HuH-7.5 (cell line): ENCODE measurements at places on chromosomes 5 and 9.

- no peak for DNase-seq
Observed at GRCh38 chr9:115210699-115211098, 92.7 kb upstream of the TNC start.

DNA sequence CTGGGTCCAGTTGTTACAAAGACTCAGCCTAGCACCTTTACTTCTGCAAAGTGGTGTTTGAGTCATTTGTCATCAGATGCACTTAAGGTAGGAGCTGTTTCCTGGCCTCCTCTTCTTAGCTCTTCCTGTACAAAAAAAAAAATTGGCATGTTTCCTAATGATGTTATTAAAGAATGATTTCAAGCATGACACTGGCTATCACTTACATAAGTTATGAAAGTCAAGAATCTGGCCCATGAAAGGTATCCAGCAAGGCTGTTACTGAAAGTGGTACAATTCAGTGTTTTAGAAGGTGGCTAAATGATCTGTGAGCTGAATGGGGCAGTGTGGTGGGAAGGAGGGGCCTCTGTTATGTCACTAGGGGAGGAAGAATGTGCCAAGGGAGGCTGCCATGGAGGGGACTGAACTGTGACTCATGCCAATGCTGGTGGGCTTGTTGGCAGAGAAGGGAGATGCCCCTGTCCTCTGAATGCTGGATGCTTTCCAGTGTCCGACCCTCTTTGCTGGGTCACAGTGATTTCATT lies 175.1 kb upstream of the MAP1B start:
- DNase-seq = no peak

- DNase-seq = no peak
Observed at GRCh38 chr5:2011481-2012411, 129.0 kb upstream of the IRX4 start.

- DNase-seq = no peak
Observed at GRCh38 chr9:87676976-87677775, 48.7 kb upstream of the CTSL start.

DNA sequence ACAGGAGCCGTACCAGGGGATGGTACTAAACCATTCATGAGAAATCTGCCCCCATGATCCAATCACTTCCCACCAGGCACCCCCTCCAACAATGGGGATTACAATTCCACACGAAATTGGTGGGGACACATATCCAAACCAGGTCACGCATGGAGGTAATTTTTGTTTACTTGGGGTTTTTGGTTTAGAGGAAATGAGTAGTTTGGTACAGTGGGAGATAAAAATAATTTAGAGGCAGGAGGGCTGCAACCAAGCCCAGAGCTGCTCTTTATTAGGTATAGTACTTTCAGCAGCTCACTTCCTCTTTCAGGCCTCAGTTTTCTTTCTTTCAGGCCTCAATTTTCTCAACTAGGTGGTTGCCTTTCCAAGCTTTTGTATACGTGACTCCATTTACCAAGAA lies 23.2 kb downstream of the PRUNE2 start:
- DNase-seq = no peak

DNA sequence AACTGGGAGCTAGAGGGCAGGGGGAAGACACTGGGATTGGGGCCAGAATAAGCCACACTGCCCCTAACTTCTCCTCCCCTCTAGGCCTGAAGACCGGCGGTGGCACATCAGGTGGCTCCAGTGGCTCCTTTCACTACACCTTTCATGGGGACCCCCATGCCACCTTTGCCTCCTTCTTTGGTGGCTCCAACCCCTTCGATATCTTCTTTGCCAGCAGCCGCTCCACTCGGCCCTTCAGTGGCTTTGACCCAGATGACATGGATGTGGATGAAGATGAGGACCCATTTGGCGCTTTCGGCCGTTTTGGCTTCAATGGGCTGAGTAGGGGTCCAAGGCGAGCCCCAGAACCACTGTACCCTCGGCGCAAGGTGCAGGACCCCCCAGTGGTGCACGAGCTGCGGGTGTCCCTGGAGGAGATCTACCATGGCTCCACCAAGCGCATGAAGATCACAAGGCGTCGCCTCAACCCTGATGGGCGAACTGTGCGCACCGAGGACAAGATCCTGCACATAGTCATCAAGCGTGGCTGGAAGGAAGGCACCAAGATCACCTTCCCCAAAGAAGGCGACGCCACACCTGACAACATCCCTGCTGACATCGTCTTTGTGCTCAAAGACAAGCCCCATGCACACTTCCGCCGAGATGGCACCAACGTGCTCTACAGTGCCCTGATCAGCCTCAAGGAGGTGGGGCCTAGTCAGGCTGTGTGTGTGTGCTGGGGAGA lies 6.8 kb downstream of the DNAJB5 start:
- no peak for DNase-seq

DNA sequence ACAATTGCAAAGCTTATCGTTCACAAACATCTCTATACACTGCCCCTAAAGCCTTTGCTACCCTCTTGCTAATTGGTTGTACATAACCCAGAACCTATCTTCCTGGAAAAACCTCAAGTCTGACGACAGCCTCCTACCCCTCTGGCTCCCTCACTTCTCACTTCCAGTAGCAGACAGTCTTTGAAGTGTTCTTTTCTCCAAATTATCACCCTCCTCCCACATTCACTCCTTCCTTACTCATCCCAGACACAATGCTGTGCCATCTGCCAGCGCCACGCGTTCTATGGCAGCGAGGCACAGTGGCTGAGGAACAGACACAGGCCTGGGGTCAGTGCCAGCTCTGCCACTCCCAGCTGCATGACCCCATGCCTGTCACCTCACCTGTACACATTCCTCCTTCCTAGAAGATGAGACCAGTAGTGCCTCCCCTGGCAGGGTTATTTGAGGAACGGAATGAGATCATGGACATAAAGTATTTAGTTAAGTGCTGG lies 27.7 kb downstream of the CLTA start:
- DNase-seq = no peak

DNA sequence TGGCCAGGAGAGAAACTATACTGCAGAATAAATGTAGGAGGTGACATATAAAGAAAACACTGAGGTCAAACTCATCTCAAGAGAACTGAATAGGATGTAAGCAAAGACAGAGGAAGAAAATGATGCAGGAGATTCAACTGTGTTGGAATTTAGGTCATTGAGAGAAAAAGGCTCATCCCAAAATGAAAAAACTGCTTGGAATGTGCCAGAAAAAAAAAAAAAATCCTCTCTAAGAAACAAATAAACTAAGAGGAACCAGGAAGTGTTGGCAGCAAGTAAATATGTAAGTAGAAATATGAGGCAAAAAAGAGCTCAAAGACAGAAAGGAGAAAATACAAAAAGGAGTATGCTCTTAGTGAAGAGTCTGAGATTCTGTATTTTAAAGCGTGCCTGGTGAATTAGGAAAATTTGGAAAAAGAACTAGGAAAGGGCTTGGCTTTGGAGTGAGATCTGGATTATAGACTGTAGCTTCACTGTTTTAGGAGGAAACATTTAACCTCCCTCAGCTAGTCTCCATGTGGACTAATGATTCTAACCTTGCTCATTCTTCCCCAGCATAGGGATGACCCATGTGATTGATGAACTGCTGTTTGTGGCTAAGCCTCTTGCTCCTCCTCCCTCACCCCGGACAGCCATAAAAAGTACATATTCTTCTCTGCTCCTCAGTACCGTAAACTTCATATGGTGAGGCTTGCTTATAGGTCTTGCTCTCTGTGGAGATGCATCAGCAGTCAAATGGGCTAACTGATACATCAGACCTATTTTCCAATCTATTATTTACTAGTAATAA lies 185.6 kb upstream of the POU5F2 start:
- no peak for DNase-seq

DNA sequence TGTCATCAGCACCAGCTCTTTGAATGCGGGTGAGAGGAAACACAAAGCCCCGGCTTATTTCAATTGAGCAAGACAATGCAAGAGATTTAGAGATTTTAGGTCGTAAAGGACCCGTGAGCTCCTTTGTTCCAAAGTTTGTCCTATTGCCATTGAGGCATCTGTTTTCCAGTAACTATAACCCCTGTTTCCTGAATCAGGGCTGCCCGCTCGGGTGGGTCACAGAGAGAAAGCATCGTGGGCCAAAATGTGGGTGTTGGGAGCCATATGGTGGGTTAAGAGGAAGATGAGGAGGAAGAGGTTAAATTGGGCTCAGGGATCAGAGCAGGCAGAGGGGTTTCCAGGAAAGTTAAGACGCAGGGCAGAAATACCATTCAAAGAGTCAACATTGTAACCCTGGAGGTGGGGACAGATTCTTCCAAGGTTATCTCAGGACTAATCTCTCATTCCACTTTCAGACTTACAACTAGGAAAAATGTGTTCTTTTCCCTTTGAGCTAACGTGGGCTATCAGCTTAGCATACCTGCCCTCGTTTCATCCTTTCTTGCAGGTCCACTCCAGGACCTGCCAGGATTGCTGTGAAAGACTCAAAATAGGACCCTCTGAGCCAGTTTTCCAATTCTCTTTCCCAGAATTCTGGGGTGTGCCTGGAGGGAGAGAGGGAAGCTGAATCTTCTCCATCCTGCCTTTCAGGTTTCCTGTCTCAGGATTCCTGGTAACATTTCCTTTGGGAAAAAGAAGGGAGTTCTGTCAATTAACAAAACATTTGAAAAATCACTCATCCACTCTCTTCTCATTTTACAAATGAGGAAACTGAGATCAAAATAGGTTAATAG lies 95.5 kb upstream of the TAF11L2 start:
- DNase-seq = no peak

GRCh38 chr5:154712518-154713437 lies 42.4 kb upstream of the LARP1 start:
- DNase-seq = no peak

GRCh38 chr5:851553-851952 lies 767 bp upstream of the ZDHHC11 start:
- DNase-seq = no peak
